ENCODE measurements at places on chromosomes 1 and 21.

DNA sequence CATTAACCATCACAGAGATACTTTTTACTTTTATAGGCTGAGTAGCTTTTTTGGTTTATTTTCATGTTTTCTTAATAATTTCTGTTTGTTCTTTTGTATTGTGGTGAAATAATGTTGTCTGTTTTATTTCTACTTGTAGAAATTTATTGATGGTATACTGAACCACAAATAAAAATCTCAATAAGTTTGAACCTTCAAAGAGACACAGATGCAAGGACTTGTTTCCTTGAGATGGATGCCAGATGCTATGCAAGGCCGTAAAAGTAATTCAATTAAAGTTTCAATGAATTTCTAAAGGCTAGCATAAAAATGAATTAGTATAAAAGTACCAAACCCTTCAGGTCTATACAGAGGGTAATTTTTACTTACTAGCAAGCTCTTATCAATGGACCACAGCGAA lies 873.5 kb downstream of the TTLL7 start:
- no peak for DNase-seq

- DNase-seq = no peak
These were observed 22.9 kb upstream of the PKN2 start for GRCh38 chr1:88661188-88661587.

DNA sequence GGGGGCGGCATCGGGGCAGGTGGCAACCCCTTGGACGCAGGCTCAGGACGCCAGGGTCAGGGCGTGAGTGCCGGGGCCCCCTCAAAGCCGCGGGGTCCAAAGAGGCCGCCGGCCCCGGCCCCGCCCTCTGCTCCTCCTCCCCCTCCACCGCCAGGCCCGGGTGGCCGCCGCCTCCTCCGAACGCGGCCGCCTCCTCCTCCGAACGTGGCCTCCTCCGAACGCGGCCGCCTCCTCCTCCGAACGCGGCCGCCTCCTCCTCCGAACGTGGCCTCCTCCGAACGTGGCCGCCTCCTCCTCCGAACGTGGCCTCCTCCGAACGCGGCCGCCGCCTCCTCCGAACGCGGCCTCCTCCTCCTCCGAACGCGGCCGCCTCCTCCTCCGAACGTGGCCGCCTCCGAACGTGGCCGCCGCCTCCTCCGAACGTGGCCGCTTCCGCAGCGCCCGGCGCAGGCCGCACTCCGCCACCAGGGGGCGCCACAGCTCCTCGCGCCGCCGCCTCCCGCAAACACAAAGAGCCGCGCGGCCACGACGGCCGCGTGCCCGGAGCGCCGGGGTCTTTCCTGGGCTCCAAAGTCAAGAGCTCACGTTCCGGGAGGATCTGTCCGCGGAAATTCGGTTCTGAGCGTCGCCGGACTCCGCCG lies 19.3 kb upstream of the SAMD11 start:
- DNase-seq = peak; percentile 80

- DNase-seq = no peak
These were observed 582.2 kb upstream of the ADGRL4 start for GRCh38 chr1:79588719-79589118.

- DNase-seq = no peak
These were observed 114.7 kb downstream of the MAP3K21 start for GRCh38 chr1:233442026-233442780.

- no peak for DNase-seq
These were observed 120.1 kb downstream of the BACH1 start for GRCh38 chr21:29418813-29419212.

- DNase-seq = no peak
These were observed 10.6 kb downstream of the TXNIP start for GRCh38 chr1:145985502-145986439.

GRCh38 chr21:43983390-43983789 lies 28.7 kb upstream of the TRAPPC10 start:
- no peak for DNase-seq

GRCh38 chr1:68347415-68347814 lies 102.3 kb downstream of the RPE65 start:
- DNase-seq = no peak

- DNase-seq = no peak
These were observed 771.1 kb downstream of the BRINP3 start for GRCh38 chr1:189706594-189706993.

DNA sequence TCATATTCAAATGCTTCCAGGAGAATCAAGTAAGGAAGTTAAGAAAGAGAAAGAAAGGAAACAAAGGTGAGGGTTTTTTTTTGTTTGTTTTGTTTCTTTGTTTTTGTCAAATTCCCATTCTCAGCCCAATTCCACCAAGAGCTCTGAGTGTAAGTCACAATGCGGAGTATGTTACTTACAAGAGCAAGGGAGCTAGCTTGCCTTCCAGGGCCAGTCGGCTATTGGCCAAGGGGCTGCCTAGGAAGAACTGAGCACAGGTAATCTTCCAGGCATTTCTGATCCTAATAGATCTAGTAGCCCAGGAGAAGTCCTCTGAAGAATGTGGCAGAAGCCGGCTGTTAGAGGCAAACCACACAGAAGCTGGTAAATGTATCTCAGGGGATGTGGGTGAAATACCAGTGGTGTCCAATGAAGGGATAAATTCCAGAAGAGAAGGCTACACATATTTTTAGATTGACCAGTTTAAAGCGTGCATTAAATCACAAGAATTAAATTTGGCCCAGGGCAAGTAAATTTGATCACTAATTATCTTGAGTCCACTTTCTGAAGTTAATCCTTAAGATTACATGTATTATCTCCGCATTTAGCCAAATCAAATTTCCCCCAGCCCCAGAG lies 239.6 kb upstream of the ADAMTS5 start:
- DNase-seq = no peak

DNA sequence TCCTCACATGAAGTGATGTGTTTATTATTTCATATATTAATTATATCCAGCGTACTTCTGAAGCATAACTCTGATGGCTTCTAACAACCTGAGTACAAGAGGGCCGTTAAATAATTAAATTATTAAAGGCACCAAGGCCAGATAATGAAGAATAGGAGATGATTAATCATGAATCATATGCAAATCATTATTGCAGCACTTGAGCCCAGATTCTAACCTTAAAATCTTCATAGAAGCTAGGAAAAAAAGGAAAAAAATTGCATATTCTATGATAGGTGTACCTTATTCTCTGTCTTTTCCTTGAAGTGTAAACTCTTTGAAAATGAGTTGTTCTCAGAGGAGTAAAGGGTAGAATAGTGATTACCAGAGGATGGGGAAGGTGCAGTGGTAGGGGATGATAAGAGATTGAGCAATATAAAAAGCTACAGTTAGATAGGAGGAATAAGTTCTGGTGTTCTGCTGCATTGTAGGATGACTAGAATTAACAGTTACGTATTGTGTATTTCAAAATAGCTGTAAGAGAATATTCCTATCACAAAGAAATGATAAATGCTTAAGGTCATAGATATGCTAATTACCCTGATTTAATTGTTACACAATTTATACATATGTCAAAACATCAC lies 51.1 kb downstream of the SWT1 start:
- DNase-seq = no peak

DNA sequence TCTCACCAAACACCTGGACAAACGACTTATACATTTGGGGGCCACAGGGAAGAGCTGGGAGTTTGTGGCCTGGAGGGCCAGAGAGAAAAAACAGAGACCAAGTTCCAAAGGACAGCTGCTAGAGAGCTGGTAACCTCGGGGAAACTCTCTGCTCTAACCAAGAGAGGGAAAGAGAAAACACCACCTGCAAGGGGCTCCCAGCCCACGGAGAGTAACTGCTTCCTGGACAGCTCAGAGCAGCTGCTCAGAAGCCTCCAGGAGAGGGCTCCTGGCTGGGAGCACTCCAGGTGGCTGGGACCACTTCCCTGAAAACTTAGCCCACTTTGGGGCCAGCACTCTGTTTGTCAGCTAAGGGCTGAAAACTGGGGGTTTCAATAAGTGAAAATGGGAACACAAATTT lies 154.8 kb upstream of the GRIK3 start:
- DNase-seq = no peak

GRCh38 chr1:237690656-237691055 lies 200.1 kb downstream of the ZP4 start:
- DNase-seq = no peak

DNA sequence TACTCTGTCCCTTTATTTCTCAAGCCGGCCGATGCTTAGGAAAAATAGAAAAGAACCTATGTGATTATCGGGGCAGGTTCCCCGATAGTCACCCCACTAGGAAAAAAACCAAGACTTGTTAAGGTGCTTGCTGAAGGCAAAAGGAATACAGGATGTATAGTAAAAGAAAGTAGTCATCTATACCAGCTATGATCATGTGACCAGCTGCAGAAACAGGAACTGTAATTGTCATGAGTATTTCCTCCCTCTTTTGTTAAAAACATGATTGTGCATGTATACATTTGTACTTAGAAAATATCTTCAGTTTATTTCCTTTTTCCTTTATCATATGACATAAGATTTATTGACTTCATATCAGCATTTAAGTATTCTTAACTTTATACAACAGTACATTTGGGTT lies 30.5 kb downstream of the PIGK start:
- DNase-seq = no peak

DNA sequence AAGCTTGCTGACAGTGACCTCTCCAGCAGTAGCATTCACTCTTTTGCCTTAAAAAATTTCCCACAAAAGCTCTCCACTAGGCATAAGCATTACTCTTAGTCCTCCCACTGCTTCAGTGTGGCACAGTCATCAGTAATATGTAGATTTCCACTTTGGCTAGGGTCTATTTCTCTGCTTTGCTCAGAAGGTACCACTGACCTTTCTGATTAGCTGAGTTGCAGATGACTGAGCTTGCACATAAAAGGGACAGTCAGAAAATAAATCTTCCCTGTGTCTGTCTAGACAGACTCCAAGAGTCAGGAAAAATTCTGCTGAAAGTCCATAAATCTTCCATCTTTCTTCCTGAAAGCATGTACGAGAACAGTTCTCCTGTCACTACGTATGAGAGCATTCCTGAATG lies 56.6 kb upstream of the APP start:
- DNase-seq = no peak

DNA sequence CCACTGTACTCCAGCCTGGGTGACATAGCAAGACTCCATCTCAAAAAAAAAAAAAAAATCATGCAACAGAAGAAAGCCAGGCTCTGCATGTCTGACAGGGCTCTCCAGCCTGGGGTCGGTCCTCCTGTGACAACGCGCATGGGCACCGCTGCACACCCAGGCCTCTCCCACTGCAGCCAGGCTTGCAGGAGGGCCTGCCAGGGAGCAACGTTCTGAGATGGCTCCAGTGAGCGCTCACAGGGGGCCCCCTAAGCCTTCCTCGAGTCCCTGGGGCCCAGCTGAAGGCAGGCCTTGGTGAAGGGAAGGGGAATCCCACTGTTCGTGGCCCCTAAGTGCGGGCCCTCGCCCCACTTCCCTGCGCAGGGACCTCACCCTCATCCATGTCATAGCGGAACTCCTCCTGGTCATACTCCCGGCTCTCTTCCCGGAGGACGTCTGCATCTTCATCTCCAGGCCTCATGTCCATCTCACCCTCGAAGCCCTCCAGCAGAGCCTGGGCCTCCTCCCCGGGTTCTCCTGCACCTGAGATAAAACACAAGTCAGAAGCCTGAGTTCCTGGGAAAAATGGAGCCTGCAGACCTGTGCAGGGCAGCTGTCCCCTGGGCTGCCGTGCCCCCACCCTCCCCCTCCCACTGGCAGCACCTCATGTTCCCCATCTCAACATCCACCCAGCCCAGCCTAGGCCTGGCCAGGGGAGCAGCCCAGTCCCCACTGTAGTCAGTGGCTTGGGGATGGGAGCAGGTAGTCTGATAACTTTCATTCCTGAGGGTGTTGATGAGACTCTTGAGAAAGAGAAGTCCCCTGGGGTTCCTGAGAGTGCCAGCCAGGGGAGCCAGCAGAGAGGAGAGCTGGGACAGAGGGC lies 20.3 kb downstream of the RSPH1 start:
- no peak for DNase-seq

DNA sequence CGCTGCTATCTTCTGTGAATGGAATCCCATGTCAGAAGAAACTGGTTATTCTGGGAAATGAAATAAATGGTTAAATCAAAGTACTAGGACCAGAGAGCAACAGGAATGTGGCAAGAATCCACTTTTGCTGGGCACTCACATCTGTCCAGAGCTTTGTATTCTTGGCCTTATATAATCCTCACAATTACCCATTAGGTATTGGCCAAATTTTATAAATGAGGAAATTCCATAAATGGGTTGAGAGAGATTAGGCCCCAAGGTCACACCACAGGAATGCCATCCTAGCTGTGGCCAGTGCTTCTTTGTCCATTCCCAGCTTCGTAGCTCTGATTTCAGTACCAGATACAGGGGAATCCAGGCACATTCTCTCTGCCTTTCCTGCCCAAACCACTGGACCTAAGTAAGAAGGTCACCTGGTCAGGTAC lies 76.1 kb upstream of the HOOK1 start:
- DNase-seq = no peak

GRCh38 chr1:66278260-66279021 lies 255.5 kb upstream of the SGIP1 start:
- no peak for DNase-seq

- no peak for DNase-seq
These were observed 430.6 kb upstream of the KAZN start for GRCh38 chr1:14167884-14168283.

DNA sequence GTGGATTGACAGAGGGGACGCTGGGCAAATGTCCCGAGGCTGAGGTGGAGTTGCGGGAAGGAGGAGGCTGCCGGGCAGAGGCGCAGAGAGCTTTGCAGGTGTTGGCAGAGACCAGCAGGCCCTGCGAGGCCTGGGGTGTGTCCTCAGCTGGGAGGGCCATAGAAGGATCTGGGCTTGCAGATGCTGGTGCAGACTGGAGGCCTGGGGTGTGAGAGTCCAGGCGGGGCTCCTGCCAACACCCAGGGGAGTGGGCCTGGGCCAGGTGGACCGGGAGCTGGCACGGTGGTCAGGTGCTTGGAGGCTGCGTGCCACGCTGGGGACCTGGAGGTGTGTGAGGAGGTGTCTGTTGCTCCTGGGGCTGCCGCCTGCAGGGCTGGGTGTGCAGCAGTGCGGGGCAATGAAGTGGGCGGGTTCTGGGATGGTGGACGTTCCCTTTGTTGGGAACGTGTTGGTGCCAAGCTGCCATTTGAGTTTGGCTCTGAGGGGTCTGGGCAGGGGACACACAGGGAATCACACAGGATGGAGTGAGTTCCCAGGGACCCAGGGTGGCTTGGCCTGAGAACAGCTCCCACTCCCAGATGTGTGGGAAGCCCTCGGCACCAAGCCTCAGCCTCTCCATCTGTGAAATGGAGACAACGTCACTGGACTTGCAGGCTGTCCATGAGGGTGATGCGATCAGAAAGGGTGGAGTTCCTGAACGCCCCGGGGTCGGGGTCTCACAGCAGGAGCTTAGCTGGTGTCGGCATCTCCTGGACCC lies 39.9 kb upstream of the POFUT2 start:
- no peak for DNase-seq

- no peak for DNase-seq
These were observed 62.8 kb downstream of the CNST start for GRCh38 chr1:246629030-246629429.
